ENCODE measurements at places on chromosomes 1 and 21. TPM values are rescaled to one million over a fixed set of nuclear protein-coding genes. Genes with fewer than 3 reads are reported as not detected.

- no peak for DNase-seq
Observed at GRCh38 chr1:220347654-220348175, 75.5 kb upstream of the RAB3GAP2 start.

GRCh38 chr1:202029727-202030126 is 19.3 kb downstream of the ELF3 start:
- no peak for DNase-seq

- no peak for DNase-seq
Observed at GRCh38 chr1:225928186-225929175, 4.4 kb upstream of the PYCR2 start.

- DNase-seq: no peak
Observed at GRCh38 chr1:184514447-184514846, 127.6 kb downstream of the C1orf21 start.

DNA sequence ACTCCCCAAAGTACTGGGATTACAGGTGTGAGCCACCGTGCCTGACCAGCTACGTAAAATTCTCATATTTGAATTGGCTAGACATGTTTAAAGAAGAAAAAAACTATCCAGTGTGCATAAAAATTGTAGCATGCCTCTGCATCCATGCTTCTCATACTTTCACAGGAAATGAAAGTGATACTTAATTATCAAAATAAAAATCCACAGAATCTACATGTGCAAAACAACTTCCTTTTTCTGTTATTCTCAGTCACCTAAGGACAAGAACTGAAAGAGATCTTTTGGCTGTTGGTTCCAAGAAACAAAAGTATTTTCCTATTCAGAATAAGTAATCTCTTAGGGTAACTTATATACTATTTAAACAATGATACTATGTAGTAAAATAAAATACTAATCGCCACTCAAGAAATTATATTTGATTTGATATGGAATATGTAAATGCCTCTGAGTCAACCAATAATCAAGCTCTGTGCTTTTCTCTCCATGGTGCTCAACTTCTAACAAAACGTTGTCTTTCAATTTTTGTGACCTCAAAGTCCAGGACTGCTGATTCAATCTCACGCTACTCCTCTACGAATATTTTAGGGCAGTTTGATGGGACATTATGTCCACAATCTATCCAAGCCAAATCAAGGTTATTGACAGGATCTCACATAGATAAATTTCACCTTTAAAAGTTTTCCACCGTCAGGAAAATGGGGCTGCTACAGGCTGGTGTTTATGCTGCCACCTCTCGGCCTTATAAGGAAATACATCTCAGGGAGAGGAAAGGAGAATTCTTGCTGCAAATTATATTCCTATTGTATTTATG is 102.7 kb downstream of the ZNF281 start:
- DNase-seq: peak; percentile 64

FAM177B gene
- total RNA-seq: not detected

RNF186 gene
- total RNA-seq: not detected
